ENCODE measurements at places on chromosomes 12 and 14. TPM values are rescaled to one million over a fixed set of nuclear protein-coding genes. Genes with fewer than 3 reads are reported as not detected.

DCTN2 gene
- total RNA-seq = 190 TPM

MAX gene
- 46.4 TPM for total RNA-seq

AQP2 gene
- not detected for total RNA-seq

DACT1 gene
- under 0.01 TPM for total RNA-seq
